ENCODE measurements at places on chromosomes 3 and 15.

DNA sequence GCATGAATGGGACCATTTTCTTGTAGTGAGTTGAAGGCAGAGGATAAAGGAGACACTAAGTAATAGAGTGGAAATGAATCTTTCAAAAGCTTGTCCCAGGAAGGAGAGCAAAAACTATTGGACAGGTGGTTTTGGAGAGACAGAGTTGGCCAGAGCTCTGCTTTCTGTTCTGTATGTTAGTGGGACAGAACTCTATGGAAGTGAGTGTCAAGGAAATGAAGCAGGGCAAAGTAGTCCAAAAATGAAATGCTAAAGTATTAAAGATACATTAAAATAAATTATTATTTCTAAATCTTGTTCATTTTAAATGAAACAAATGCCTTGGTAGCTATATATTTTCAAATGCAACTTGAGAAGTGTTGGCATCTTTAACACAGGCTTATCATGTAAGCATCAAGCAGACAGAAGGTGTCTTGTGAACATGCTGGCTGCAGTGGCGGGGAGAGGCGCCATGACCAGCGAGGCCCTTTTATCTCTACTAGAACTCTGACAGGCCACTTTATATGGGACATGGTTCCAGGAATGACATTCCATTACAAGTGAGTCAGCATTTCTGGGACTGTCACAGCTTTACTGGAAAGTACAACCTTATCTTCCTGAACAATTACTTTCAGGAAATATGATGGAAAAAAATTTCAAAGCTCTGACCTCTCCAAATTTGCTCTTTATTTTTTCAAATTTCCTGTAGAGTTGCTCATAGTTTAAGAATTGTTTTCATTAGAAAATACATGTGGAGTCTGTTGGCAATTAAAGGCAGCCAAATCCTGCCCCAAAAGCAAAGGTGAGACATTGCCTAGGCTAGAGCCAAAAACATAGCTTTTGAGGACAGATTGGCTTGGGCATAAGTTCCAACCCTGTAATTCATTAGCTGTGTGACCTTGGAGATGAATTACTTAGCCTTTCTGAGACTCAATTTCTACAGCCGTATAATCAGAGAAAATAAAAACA, 106.5 kb downstream of the ECT2 start:
- DNase-seq, result no peak

- no peak for DNase-seq
Measured at GRCh38 chr3:8276506-8276905, 225.1 kb upstream of the LMCD1 start.

- DNase-seq, result no peak
Measured at GRCh38 chr15:48682942-48683651, 37.6 kb upstream of the FBN1 start.

GRCh38 chr3:13728487-13728886, 151.4 kb downstream of the WNT7A start:
- no peak for DNase-seq

- no peak for DNase-seq
Measured at GRCh38 chr3:188220097-188220788, 66.3 kb downstream of the LPP start.

- no peak for DNase-seq
Measured at GRCh38 chr3:125309476-125309875, 65.6 kb downstream of the ZNF148 start.

- no peak for DNase-seq
Measured at GRCh38 chr3:130569461-130570365, 52.7 kb downstream of the COL6A6 start.

- no peak for DNase-seq
Measured at GRCh38 chr15:38992506-38992905, 427.9 kb upstream of the RASGRP1 start.

DNA sequence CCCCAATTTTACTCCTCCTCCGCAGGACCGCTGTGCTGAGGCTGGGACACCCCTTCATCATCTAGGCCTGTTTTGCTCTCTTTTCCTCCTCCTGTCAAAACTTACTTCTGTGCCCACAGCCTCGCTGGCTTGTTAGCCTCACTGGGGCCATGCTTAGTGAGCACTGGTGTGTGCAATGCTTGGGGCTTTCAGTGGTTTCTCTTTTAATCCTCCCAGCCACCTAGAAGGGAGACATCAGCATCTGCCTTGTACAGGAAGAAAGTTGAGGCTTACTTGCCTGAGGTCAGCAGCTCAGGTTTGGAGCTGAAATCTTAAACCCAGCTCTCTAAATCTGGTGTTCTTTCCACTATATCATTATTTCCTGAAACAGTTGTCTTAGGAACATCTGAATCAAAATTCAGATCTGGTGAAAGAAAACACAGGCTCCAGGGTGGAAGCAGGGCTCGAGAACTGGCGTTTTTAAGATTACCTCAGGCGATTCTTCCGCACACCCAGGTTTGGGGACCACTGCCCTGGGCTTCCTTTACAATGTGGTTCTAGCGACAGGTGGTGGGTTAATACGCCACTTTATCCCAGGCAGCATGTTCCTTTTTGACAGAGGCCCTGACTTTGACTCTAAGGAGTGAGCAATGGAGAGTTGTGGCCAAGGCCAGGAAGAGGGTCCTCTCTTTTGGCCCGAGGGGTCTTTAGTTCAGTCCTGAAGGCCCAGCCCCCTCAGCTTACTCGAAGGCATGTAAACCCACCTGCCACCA, 3.8 kb downstream of the THSD4 start:
- no peak for DNase-seq

DNA sequence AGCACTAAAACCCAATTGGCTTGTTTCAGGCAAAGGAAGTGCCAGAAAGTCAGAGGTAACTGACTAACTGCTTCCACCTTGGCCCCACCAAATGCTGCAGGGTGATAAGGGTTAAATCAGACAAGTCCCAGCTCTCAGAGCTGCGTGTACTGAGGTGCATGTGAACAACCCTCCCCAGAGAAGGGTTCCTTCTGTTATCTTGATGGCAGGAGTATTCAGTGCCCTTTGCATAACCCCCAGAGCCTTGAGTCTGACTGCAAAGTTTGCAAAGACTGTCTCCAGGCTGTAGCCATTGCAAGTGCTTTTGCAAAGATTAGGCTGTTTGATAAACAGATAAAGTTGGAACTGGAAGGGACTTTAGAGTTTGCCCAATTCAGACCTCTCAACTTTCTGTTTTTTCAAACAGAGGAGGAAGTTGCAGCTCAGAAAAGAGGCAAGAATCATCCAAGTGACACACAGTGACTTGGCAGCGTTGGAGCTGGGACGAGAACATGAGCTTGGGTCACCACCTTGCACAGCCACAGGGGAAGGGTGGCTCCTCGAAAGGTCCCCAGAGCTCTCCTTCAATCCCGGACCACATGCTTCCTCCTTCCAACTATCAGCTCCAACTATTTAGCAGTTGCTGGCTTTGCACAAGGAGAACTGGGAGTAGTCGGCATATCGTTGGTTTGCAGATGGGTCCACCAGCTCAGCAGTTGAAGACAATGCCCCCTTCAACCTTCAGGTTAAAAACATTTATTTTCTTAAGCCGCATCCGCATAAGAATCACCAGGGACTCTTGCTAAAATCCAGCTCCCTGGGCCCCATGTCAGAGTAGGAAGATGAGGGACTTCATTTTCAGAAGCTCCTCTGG, 224.8 kb upstream of the HES1 start:
- DNase-seq, result no peak

DNA sequence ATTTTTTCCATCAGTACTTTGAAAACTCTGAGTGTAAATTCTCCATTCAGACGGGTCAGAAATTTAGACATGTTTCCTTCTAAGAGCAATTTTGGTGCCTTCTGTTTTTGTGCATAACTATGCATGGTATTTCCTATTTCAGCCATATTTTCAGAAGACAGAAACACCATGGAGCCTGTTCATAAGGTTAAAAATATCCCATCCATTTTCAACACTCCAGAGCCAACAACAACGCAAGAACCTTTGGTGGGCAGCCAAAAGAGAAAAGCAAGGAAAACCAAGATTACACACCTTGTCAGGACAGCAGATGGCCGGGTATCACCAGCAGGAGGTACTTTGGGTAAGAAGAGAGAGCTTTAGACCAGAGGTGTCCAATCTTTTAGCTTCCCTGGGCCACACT, 275.6 kb downstream of the BBX start:
- peak; percentile 48 for DNase-seq

DNA sequence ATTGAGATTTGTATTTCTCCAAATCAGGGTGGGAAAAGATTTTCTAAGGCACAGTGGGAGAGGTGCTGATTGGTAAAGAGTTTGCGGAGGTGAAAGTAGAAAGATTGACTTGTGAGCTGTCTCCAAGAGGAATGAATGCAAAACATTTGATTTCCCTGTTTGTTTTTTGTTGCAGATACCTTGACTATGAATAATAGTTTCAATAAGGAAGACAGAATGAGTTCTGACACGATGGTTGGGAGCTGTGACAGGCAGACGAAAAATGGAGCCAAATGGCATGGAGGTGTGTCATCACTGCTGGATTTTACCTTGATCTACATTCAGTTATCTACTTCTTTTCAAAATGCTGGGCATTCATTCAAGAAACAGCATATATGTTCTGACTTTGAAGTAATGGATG, 145.1 kb downstream of the NFKBIZ start:
- no peak for DNase-seq

GRCh38 chr3:184399410-184399809, 19.6 kb downstream of the CHRD start:
- DNase-seq, result no peak

- no peak for DNase-seq
Measured at GRCh38 chr3:193590088-193590856, 2.7 kb upstream of the OPA1 start.

GRCh38 chr3:155919728-155920127, 49.3 kb downstream of the GMPS start:
- DNase-seq, result no peak

GRCh38 chr3:124351430-124352148, 359.7 kb upstream of the ROPN1 start:
- DNase-seq, result peak; percentile 39

DNA sequence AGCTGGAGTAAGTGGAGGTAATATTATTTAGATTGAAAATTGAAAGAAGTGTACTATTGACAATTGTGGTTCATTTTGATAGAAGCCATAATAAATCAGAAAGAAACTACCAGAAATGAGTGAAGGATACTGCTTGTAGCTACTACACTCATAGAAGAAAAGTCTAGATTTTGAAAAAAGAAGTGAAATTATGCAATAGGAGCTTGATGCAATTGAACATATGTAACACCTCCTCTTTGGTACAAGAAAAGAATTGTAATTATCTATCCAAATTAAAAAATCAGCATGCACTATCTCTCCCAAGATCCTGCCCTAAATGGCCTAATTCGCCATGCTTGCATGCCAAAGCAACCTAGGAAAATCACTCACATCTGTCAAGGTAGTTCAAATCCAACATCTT, 51.1 kb upstream of the CD200R1L start:
- no peak for DNase-seq

DNA sequence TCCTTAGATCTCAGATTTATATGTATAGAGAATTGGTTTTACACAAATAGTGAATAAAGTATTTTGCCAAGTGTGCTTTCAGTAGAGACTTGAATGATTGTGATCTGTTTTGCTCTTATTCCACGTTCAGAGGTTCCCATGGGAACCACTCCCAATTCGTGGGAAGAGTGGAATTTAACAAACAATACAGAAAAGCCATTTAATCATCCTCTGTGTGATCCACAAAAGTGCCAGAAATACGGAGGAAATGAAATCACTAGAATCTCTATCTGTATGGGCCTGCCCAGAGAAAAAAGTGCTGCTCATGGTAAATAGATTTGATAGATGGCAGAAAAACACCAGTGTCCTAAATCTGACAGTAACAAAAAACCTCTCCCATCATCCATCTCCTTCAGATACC, 56.0 kb downstream of the CNTN4 start:
- no peak for DNase-seq

- DNase-seq, result no peak
Measured at GRCh38 chr15:81825136-81825535, 220.7 kb downstream of the MEX3B start.

- DNase-seq, result no peak
Measured at GRCh38 chr15:78170848-78171773, 21.9 kb downstream of the IDH3A start.

DNA sequence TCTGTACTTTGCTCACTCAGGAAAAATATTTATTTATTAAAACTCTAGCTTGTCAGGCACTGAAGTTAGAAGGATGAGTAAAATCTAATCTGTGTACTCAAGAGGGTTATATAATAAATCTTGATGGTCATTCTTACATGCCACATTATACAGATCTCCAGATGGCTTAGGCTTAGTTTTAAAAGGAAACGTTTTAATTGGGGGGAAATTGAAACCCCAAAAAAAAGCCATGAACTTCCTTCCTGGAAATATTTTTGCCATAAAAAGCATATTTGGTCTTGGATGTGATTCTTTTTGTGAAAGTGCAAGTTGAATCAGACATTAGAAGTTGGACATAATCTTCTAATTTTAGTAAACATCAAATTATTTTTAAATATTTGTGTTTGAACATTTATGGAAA, 6.0 kb downstream of the SENP8 start:
- no peak for DNase-seq

DNA sequence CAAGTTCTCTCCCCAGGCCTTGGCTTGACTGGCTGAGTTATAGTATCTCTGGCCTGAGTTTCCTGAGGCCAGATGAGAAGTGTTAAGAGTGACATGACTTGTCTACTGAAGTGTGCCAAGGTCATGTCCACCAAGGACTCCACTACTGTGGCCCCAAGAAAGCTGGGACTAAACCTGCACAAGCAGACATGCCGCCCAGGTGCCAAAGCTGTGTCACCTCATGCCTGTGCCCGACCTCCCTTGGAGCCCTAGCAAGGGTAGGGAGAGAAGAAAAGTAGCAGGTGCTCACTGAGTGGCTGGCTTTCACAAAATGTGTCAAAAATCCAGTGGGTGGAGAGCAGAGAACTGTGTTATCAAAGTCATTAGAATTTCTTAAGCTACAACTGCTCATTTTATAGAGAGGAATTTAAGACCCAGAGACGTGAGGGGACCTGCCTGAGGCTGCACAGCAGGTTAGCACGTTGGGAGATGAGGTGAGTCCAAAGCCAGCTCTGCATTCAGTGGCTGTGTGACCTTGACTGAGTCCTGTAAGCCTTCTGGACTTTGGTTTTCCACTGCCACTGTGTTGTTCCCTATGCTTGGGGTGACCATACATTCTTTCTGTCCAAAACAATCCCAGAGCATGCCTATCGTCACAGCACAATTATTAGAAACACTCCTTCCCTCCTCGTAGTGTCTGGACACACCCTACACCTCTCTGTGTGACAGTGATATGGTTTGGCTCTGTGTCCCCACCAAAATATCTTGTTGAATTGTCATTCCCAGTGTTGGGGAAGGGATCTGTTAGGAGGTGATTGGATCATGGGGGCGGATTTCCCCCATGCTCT, 5.0 kb upstream of the LYSMD4 start:
- no peak for DNase-seq

GRCh38 chr3:17257269-17257668, 372.5 kb downstream of the PLCL2 start:
- no peak for DNase-seq

GRCh38 chr3:61080737-61081445, 170.4 kb downstream of the FHIT start:
- peak; percentile 39 for DNase-seq

All from cerebellar cortex (tissue), 1 donor.